Activated naive CD4-positive, alpha-beta T cell (primary cell): ENCODE measurements at places on chromosomes 1 and 21.

DNA sequence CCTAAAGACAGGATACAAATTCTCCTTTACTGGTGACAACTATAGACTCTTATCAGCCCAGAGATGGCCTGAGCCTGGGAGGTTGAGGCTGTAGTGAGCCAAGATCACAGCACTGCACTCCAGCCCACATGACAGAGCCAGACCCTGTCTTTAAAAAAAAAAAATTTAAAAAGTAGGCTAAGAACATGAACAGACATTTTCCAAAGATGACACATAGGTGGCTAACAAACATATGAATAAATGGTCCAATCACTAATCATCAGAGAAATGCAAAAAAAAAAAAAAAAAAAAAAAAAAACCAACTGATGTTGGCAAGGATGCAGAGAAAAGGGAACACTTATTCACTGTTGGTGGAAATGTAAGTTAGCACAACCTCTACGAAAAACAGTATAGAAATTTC is 65.0 kb downstream of the TOR3A start:
- DNase-seq: no peak

- DNase-seq: no peak
Measured at GRCh38 chr1:113835686-113836290, 23.5 kb upstream of the RSBN1 start.

DNA sequence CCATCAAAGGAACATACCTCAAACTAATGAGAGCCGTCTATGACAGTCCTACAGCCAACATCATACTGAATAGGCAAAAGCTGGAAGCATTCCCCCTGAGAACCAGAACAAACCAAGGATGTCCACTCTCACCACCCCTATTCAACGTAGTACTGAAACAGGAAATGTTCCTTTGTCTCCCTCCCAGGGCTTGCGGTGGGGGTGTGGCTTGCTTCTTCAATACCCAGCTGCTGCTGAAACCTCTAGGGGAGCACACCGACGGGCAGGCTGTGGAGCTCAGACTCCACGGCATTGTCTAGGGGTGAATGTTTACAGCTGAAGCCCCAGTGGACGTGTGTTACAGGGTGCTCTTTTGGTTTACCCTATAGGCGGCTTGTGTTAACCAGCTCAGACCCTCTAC is 30.5 kb upstream of the B3GALT2 start:
- no peak for DNase-seq

- DNase-seq: no peak
Measured at GRCh38 chr1:54169068-54169467, 16.3 kb upstream of the CDCP2 start.

- DNase-seq: no peak
Measured at GRCh38 chr1:198880818-198881597, 242.2 kb downstream of the PTPRC start.

- no peak for DNase-seq
Measured at GRCh38 chr1:245896258-245896657, 610.8 kb downstream of the SMYD3 start.

DNA sequence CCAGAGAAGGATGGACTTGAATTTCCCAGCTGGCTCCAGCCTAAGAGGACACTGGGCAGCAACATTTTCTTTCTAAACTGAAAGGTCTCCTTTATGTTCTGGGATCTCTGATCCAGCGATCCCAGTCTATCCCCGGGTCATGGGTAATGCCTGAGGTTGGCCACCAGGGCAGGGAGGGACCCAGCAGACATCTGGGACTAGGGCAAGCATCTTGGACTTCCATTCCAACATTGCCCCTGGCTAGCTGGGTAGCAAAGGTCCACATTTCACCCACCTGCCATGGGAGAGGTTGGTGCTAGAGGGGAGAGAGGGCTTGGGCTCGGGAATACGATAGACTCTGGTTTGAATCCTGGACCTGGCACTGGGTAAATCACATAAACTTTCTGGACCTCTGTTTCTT is 84.6 kb downstream of the LRRN2 start:
- no peak for DNase-seq

GRCh38 chr1:20440785-20441200 is 45.2 kb downstream of the CAMK2N1 start:
- DNase-seq: peak; percentile 8

GRCh38 chr1:110387048-110387754 is 3.6 kb downstream of the SLC16A4 start:
- no peak for DNase-seq

DNA sequence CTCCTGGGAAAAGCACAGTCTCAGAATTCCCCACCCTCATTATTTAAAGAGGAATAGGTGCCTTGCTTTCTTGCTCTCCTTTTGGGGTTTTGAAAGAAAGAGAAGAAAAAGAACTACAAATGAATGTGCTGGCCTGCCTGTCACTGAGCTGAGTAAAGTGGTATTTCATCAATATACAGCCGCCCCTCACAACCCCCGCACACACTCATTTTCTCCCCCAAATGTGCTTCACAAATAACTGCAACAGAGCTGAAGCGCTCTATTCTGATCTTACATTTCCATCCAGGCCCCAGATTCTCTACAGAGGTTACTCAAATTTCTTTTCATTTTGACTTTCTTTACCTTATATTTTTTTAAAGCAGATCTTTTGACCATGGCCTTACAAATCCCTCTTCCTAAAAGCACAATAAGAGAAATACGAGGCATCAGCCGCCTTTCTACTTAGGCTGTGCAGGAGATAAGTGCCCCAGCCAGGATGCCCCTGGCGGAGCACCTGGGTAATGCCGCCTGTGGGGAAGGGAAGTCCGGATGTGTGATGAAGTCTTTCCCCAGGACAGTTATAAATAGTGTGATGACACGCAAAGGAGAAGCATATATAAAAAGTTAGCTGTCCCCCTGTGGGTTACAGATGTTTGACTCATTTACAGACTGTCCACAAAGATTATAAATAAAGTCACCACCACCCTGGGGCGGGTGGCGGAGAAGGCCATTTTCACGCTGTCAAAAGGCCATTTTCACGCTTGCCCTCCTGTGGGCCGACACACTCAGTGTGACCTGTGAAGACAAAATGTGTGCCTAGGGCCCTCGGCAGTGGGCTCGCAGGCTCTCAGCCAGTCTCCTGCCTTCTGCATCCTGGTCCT is 6.5 kb downstream of the KCNN3 start:
- DNase-seq: no peak

DNA sequence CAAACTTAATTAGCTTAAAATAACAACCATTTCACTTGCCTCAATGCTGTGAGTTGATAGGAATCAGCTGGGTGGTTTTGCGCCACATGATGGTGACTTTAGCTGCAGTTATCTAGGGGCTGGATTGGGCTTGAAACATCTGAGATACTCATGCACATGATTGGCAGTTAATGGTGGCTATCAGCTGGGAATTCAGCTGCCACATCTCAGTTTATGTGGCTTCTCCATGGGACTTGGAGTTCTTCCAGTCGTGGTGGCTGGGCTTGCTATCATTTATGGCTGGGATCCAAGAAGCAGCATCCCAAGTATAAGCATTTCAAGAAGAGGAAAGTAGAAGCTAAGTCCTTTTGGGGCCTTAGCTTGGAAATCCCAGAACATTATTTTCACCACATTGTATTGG is 36.4 kb downstream of the PDC start:
- no peak for DNase-seq

GRCh38 chr1:214102907-214103306 is 115.1 kb downstream of the PROX1 start:
- DNase-seq: no peak

DNA sequence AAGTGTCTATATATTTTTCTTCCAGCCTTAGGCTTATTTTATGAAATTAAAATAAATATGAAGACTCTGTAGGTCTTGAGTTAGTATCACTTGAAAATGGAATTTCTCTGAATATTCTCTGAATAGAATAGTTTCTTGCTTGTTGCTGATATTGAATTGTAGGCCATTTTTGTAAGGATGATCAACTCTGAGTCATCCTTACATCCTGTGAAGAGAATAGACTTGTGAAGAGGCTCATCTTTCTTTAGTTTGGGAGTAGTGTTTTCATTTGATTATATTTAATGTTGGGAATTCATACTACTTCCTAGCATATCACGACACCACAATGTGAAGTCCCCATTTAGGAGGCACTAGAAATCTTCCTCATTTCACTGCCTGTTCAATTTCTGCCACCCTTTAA is 27.5 kb upstream of the CD1D start:
- no peak for DNase-seq

- DNase-seq: no peak
Measured at GRCh38 chr1:106960412-106960811, 96.1 kb upstream of the PRMT6 start.

GRCh38 chr1:156896490-156897033 is 3.0 kb downstream of the PEAR1 start:
- DNase-seq: no peak

DNA sequence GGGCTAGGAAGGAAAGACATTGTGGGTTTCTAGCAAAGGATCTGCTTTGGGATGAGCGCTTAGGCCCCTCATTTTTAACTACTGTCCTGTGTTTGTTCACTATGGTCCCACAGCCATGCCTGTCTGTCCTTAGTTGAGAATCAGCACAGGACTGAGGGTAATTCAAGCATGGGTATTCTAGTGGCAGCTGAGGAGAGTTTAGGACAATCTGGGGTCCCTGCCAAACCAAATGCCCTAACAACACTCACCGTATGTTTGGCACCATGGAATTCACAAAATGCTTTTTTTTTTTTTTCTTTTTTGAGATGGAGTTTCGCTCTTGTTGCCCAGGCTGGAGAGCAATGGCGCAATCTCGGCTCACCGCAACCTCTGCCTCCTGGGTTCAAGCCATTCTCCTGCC is 10.4 kb downstream of the ARHGEF11 start:
- DNase-seq: no peak

- no peak for DNase-seq
Measured at GRCh38 chr1:4745560-4745959, 91.2 kb downstream of the AJAP1 start.

DNA sequence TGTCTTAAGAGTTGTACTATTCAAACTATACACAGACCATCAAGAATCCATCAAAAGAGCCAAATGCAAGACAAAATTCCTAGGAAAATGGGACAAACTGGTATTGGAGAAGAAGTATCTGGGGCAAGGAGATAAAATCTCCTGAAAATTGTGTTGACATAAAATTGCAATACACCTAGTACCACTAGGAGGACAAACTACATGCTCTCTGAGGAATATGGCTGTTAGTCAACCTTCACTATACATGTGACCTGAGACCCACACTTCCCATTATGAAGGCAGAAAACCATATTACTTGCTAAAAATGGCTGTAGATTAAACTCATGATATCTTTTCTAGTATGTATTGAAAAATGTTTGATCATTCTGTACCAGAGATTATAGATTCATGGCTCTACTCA is 30.0 kb downstream of the IRF2BP2 start:
- no peak for DNase-seq

DNA sequence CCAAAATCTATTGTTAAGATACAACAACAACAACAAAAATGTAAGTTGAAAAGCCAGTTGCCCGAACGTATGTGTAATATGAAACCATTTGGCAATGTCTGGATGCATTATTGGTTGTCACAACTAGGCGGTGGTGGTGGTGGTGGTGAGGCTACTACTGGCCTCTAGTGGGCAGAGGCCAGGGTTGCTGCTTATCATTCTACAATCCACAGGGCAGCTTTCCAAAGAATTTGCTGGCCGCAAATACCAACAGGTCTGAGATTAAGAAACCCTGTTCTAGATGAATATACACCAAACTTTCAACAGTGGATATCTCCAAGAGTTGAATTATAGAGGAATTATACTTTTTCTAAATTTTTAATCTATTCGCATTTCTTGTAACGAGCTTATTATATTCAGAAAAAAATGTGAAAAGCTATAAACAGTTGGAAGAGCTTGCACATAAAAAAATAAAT is 26.8 kb upstream of the ZNF697 start:
- DNase-seq: no peak

DNA sequence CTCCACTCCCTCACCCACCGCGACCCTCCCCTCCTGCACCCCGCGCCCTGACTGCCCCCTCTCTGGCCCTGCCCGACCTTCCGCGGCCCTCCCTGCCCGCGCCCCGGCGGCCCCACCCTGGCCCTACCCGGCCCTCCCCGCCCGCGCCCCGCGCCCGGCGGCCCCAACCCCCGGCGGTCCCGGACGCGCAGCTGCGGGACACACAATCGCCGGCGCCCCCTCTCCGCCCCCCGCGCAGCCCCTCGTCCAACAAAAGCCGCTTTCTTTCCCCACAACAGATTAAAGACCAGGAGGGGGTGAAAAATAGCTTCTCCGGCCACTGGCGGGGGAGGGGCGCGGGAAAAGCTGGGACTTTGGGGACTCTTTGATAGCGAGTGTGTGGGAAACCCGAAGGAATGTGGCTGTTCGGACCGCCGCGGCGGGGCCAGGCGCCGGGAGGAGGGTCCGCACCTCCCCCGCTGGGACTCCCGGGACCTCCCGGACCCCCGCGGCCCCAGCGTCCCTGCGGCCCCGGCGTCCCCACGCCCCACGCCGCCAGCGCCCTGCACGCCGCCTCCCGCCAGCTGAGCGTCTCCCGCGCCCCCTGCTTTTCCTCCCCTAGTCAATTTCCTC is 8.8 kb upstream of the ID3 start:
- no peak for DNase-seq

GRCh38 chr1:247376659-247377058 is 39.3 kb upstream of the NLRP3 start:
- no peak for DNase-seq

- DNase-seq: no peak
Measured at GRCh38 chr1:228145463-228146416, 4.0 kb upstream of the GJC2 start.

GRCh38 chr1:51506537-51506936 is 12.5 kb downstream of the EPS15 start:
- DNase-seq: no peak

DNA sequence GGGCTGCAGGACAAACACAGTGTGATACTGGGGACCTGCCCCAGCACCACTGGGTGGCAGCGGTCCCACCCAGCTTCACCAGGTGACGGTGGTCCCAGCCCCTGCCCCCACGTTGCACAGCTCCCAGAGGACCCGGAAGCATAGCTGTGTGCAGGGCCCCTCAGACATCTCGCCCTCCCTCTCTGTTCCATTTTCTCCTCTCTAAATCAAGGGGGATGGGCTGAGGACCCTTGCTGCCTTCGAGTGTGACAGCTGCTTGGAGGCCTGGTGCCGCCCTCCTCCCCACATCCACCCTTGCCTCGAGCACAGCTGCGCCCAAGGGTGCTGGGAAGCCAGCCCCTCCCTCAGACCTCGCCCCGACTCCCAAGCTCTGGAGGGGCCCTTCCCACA is 16.1 kb upstream of the LRRC3 start:
- DNase-seq: no peak

GRCh38 chr21:39954570-39954969 is 87.3 kb downstream of the PCP4 start:
- DNase-seq: no peak

GRCh38 chr1:95954585-95954984 is 720.6 kb downstream of the RWDD3 start:
- no peak for DNase-seq
